SK-N-SH (cell line): ENCODE measurements at places on chromosomes 1 and 21. TPM values are rescaled to one million over a fixed set of nuclear protein-coding genes. Genes with fewer than 3 reads are reported as not detected.

DNA sequence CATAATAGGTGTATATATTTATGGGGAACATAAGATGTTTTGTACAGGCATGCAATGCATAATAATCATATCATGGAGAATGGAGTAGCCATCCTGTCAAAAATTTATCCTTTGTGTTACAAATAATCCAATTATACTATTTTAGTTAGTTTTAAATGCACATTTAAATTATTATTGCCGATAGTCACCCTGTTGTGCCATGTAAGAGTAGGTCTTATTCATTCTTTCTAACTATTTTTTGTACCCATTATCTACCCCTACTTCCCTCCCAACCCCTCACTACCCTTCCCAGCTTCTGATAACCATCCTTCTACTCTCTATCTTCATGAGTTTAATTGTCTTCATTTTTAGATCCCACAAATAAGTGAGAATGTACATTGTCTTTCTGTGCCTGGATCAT is 8.3 kb upstream of the VN1R5 start:
- no peak for DNase-seq

DNA sequence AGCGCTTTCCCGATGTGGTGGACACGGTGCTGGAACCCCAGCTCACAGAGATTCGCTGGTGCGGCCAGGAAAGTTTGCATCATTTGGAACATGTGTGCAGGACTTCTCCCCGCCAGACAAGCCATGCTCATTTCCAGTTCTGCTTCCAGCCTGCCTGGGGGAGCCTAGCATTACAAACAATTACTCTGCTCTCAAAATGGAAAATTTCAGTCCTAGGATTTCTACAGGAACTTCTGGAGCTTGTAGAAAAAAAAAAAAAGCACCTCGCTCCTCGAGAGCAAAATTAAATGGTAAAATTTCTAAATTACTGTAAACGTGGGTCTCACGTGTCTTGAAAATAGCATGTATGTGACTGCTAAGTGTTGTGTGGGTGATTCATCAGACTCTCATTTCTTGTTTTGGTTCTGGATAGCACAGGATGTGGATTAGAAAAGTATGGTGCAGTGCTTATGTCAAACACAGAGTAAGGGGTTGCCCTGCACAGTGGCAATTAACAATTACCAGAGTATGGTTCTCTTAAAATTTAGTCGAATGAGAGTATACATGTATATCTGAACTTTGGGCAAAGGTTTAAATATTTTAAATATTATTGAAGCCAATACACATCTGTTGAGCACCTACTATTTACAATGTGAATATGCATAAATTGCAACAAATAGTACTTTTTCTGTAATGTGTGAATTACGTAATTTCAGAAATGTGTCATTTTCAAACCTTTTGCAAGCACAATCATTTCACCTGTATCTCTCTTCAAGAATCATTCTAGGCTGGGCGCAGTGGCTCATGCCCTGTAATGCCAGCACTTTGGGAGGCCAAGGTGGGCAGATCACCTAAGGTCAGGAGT is 61.8 kb upstream of the PTGFRN start:
- DNase-seq, result no peak

- peak; percentile 87 for DNase-seq
Observed at GRCh38 chr1:23417570-23417969, 7.0 kb downstream of the TCEA3 start.

DNA sequence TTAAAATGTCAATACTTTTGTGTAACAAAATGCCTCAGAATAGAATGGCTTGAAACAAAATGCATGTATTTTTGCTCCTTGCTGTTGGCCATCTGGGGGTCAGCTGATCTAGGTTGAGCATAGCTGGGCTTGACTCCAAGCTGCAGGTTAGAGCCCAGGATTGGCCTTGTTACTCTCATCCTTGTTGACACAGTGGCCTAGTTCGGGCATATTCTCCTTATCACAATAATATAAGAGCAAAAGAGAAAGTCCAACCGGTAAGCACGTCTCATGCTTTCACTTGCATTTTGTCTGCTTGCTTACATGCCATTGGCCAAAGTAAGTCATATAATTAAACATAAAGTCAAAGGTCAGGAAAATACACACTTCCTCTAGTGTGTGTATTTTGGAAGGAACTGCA is 456.2 kb downstream of the KCNT2 start:
- DNase-seq, result no peak

- DNase-seq, result no peak
Observed at GRCh38 chr1:182953826-182954225, 860 bp upstream of the SHCBP1L start.

DNA sequence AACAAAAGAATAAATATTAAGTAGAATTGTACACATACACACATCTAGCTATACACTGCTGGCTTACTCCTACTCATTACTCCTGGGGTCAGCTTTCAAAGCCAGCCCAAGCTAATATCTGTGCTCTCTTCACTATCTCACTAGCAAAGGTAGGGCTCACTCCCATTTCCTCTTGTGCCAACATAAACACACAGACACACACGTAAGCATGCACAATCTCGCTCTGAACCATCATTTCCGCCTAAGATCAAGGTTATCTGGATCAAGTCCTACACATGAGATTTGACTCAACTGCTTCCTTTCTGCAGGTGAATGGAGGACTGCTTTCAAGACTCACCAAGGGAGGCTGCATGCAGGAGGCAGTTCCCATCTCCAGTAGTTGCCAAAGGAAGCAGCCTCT is 28.8 kb upstream of the MTMR11 start:
- no peak for DNase-seq

- DNase-seq, result no peak
Observed at GRCh38 chr1:6811583-6811982, 26.3 kb downstream of the CAMTA1 start.

- no peak for DNase-seq
Observed at GRCh38 chr1:229641306-229641705, 15.3 kb downstream of the URB2 start.

DNA sequence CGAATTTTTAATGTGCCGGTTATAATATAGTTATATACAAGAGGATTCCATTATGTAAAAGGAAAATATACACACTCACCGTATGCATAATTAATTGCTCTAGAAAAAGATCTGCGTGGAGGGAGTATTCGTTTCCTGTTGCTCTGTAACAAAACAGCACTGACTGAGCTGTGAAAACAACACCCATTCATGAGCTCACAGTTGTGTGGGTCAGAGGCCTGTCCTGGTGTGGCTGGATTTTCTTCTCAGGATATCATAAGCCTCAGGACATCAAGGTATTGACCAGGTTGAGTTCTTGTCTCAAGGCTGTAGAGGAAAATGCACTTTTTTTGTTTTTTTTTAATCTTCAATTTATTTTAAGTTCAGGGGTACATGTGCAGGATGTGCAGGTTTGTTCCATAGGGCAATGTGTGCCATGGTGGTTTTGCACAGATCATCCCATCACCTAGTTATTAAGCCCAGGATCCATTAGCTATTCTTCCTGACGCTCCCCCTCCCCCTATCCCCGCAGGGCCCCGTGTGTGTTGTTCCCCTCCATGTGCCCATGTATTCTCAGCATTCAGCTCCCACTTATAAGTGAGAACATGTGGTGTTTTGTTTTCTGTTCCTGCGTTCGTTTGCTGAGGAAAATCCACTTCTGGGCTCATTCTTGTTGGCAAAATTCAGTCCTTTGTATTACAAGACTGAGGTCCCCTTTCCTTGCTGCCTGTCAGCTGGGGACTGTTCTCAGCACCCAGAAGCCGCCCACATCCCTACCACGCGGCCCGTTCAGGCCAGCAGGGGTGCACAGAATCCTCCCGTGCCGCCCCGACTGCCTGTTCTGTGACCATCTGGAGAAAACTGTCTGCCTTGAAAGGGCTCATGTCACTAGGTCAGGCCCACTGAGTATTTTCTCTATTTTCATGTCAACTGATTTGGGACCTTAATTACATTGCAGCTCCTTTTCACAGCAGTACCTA is 87.4 kb upstream of the ERRFI1 start:
- DNase-seq, result no peak

GRCh38 chr1:54604051-54604450 is 19.3 kb downstream of the FAM151A start:
- no peak for DNase-seq

GRCh38 chr1:3883194-3883925 is 16.7 kb downstream of the C1orf174 start:
- no peak for DNase-seq

DNA sequence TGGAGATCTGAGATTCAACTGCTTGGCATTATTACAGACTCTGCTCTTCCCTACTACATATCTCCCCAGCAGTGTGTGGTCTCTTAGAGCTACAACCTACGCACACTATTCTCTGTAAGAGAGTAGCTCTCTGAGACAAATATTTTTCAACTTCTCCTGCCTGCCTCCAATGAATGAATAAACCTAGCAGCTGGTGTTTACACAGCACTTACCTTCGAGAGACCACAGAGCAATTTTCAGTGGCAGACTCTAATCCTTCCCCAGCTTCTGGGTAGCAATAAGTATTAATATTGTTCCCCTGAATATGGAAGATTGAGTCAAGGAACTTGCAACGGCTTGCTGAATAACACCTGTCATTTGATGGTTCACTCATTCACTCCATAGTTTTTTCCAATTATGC is 350.9 kb upstream of the SPAG17 start:
- DNase-seq, result no peak

The AUNIP gene
- 1.9 TPM in 2 replicates for polyA plus RNA-seq

The PGLYRP3 gene
- polyA plus RNA-seq, result not detected in 2 replicates

The RXRG gene
- polyA plus RNA-seq, result not detected in 2 replicates

The LEFTY2 gene
- not detected in 2 replicates for polyA plus RNA-seq

The ERO1B gene
- polyA plus RNA-seq, result 0.79 and 1.3 TPM in 2 replicates

The DSCAM gene
- not detected in 2 replicates for polyA plus RNA-seq
